H54 (cell line): ENCODE measurements at places on chromosomes 6 and 20.

- DNase-seq = peak; percentile 90
These were observed 114.7 kb downstream of the PSMB1 start for GRCh38 chr6:170438402-170438753.

GRCh38 chr6:125780540-125781313 is 10.0 kb upstream of the NCOA7 start:
- no peak for DNase-seq

- DNase-seq = no peak
These were observed 3.0 kb upstream of the LINC00237 start for GRCh38 chr20:21109144-21109543.

GRCh38 chr20:5039255-5039657 is 37.9 kb upstream of the SLC23A2 start:
- DNase-seq = no peak

DNA sequence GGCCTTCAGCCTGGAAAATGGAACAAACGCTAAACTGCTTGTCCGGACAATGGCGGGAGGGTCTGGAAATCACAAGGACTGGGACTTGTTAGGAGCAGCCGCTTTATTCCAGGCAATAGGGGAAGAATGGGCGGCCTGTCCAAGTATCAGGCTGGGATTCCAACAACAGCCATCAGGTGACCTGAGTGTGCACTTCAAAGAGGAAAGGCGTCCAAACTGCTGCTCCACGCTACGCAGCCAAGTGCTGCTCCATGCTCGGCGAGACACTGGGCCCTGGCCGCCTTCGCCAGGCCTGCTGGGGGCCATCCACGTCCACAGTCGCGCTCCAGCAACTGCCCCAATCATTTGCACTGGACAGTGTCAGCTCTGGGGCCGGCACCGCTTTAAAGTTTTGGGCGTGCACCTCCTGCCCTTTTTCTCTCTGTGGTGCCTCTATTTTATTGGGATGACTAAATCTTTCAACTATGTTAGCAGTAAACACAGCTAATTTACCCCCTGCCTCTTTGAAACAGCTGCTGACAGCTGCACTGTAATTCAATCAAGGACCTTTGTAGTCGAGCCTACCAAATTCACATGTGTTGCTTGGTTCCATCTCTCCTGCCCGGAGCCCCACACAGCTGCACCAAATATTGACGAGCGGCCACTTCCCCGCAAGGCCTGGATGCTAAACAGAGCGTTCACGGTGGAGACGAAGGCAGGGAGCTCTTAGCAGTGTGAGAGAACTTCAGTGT is 98.3 kb downstream of the BMP7 start:
- no peak for DNase-seq

DNA sequence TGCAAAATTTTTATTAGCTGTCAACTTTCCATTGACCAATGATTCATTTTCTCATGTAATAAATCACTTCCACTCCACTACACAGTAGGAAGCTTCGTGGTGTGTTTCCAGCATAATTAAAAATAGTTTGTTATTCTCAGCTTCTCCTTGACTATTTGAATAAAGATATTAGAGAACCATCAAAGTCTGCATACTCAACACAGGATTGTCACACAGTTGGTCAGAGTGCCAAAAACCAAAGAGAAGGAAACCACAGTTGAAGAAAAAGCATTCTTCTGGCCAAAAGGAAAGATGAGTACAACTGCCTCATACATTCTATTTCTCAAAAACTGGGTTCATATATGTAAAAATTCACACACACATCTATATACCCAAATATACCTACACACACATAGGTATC is 455.1 kb upstream of the HSF2 start:
- DNase-seq = no peak

GRCh38 chr6:114377881-114378280 is 35.1 kb upstream of the HS3ST5 start:
- DNase-seq = no peak

- no peak for DNase-seq
These were observed 13.9 kb downstream of the KHDRBS2 start for GRCh38 chr6:62272114-62272513.
